NCI-H1930 (cell line): ENCODE measurements at places on chromosomes 11 and 22.

- no peak for DNase-seq
These were observed at the start of gene FCHSD2 for GRCh38 chr11:73142128-73142377. TSS of gene FCHSD2 (minus strand) at chr11:73142318. CDS start at chr11:73141877, 441 bp downstream.

DNA sequence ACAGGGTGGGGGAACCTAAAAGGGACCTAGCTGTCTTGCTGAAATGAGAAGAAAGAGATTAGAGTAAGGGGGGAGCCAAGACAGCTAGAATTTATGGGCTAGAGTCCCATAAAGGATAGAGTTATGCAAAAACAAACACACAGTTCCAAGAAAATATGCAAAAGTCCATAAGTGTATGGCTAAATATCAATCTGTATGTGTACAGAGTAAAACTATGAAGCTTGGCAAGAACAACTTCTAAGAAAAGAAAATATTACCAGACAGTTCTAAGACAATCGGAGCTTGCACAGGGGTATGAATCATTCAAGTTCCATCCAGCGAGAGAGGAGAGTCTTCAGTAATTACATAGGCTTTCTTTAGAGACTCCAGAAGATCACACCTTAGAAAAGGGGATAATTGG, 41.8 kb downstream of the GDPD4 start:
- no peak for DNase-seq

DNA sequence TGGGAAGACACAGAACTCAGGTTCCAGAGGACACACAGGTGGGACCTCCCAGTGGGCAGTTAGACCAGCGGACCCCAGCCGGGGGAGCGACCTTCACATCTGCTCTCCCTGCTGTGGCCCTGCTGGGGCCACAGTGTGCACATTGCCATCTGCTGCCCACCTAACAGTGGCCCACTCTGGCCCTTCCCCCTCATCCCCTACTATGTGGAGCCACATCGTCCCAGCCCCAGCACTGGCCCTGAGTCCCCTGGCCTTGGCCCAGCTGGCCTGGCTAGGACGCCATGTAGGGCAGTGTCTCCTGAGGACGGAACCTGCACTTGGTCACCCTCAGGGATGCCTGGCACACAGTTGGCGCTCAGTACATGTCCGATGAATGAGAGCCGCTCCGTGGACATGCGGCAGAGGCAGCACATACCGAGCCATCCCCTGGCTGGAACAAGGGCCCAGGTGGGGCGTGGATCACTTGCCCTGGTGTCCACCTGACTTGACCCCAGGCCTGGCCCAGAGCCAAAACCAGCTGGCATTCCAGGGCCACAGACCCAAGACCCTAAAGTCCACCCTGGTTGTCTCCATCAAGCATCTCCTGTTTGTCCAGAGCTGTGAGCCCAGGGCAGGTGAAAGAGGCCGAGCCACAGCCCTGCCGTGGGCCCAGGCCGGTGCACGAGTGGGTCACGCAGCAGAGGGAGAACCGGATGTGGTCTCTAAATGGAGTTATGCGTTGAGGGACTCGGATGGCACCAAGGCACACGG, 93.1 kb upstream of the FGF3 start:
- DNase-seq = no peak

DNA sequence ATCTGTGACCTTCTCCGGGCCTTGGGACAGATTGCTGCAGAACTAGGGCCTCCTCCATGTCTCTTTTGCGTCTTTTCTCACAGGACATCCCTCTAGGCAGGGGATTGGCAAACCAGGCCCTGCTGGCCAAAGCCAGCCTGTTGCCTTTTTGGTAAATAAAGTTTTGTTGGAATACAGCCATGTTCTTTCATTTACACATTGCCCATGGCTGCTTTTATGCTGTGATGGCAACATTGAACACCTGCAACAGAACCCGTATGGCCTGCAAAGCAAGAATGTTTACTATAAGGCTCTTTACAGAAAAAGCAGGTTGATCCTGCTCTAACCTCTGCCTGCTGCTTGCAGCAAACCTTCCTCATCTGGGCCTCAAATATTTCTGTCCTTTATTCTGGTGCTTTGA, 56.8 kb upstream of the B3GAT1 start:
- DNase-seq = no peak

- DNase-seq = no peak
These were observed 51.6 kb downstream of the MS4A13 start for GRCh38 chr11:60566776-60567175.

DNA sequence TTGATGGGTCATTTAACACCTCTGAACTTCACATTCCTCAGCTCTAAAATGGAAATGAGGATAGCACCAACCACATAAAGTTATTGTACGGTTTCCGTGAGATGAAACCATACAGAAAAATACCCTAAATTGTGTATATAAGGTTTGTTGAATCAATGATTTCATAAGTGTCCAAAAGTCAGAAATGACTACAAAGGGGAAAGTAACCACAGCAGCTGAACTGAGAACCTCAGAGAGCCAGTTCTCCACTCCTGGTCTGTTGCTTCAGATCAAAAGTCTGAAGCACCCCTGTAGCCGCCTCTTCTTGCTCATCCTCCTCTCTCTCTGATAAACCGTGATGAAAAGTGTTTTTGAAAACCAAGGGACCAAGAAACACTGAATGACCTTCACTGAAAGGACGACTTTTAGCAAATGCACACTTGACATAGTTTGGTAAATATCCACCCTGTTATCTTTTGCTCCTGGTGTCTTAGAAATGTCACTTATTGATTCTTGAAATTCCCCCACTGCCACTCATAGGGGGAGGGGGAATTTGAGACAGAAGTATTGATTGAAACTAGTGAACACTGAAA, 194.5 kb downstream of the NAV2 start:
- no peak for DNase-seq

DNA sequence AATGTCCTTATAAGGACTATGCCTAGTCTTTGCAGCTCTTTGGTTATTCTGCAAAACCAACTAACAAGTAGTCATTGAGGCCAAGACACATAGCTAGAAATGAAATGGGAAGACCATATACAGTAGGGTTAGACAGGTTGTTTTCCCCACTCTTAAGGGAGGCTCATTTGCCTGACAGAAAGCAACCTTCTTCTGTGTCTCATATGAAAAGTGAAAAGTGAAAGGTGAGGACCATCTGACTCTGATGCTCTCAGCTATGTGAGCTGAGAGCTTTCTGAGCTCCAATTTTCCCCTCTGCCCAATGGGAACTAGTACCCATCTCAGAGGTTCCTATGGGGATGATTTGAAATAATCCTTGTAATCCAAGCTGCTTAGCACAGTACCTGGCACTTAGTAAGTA, 142.0 kb upstream of the BDNF start:
- DNase-seq = no peak

- no peak for DNase-seq
These were observed 17.0 kb downstream of the CASP12 start for GRCh38 chr11:104881117-104881794.

GRCh38 chr22:40485813-40486667, 115.6 kb downstream of the SGSM3 start:
- no peak for DNase-seq

GRCh38 chr11:56089697-56090096, 3.4 kb upstream of the OR8I2 start:
- DNase-seq = no peak

DNA sequence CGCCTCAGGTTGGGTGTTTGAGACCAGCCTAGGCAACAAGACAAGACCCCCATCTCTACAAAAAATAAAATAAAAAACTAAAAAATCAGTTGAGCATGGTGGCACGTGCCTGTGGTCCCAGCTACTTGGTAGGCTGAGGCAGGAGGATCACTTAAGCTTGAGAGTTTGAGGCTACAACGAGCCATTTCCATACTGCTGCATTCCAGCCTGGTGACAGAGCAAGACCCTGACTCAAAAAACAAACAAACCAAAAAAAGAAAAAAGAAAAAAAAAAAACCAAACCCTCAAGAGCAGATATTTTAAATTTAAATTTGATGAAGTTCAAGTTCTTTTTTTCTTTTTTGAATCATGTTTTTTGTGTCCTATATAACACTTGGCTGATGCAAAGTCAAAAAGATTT, 7.2 kb upstream of the CCDC83 start:
- no peak for DNase-seq

DNA sequence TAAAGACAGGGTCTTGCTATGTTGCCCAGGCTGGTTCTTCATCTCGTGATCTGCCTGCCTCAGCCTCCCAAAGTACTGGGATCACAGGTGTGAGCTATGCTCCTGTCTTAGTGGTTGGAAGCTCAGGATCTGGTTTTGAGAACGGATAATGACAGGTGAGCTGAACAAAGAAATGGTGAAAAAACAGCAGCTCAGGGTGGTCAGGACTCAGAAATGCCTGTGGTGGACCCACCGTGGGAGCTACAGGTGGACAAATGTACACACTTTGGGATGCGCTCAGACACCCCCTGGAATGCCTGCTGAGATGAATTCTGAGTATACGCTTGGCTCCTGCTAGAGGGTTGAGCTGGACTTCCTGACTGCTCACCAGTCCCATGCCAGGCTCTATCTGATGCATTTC, 9.5 kb downstream of the RFPL1 start:
- no peak for DNase-seq

GRCh38 chr22:36027579-36027934, 1.1 kb downstream of the RBFOX2 start:
- DNase-seq = no peak

DNA sequence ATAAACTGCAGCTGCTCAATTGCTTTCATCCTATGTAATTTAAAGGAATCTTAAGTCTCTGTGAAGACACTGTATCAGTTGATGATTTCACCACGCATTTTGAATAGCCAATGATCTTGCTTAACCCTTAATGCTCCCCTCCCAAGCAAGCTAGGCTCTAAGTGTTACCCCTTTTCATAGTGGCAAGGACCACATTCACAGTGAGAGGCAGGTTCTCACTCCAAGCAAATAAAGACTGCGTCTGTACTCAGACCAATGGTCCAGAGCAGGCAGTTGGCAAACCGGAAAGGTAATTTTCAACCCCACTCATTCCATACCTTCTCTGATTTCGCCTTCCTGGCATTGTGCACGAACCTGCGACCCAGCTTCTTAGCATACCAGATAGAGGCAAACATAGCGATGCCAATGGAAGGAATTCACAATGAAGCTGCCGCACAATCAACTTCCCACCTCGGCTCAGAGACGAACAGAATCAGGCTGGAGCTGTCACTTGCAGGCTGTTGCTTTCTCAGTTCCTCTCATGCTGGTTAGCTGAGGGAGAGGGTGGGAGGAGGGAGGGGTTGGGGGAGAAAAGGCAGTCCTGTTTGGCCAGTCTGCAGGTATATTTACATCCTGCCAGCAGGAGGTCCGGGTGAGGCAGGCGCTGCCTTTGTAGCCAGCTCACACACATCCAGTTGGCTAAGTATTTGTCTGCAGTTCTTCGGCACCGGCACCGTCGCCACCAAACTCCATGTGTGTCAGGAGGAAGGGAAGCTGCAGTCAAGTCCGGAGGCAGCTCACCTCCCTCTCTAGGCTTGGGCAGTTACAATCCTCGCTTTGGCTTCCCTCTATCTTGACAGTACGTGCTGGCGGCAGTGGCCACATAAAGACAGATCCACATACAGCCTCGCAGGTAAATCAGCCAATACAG, 1151.2 kb upstream of the CCDC90B start:
- DNase-seq = no peak

- no peak for DNase-seq
These were observed 1.8 kb downstream of the ALKBH8 start for GRCh38 chr11:107563702-107564101.

DNA sequence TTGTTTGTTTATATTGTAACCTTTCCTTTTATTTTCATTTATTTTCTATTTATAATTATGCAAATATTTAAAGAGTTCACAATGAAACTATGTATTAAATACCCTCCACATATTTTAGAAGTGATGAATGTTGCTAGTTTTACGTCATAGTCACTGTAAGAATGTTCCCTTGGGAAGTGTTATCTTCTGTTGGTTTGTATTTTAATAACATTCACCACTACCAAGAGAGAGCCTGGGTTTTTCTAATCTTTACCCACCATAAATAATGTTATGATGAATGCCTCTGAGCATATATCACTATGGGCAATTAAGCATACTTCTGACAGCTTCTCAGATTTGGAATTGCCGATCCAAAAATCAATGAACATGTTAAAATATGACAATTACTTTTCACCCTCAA, 80.7 kb downstream of the GGT1 start:
- DNase-seq = no peak

GRCh38 chr11:65444314-65445051, 21.9 kb downstream of the NEAT1 start:
- no peak for DNase-seq

DNA sequence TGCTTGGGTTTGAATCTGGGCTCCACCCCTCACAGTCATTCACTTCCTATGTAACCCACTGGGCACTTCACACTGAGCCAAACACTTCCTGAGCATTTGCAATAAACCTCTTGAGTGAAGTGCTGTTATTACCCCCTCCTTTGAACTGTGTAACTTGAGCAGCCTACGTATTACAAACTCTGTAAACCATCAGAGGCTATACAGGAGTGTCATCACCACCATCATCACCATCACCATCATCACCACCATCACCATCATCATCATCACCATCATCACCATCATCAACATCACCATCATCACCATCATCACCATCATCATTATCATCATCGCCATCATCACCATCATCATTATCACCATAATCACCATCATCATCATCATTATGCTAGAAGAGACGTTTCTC, 18.4 kb downstream of the RTL6 start:
- DNase-seq = no peak

GRCh38 chr11:118213781-118214180, 11.0 kb downstream of the JAML start:
- DNase-seq = no peak

DNA sequence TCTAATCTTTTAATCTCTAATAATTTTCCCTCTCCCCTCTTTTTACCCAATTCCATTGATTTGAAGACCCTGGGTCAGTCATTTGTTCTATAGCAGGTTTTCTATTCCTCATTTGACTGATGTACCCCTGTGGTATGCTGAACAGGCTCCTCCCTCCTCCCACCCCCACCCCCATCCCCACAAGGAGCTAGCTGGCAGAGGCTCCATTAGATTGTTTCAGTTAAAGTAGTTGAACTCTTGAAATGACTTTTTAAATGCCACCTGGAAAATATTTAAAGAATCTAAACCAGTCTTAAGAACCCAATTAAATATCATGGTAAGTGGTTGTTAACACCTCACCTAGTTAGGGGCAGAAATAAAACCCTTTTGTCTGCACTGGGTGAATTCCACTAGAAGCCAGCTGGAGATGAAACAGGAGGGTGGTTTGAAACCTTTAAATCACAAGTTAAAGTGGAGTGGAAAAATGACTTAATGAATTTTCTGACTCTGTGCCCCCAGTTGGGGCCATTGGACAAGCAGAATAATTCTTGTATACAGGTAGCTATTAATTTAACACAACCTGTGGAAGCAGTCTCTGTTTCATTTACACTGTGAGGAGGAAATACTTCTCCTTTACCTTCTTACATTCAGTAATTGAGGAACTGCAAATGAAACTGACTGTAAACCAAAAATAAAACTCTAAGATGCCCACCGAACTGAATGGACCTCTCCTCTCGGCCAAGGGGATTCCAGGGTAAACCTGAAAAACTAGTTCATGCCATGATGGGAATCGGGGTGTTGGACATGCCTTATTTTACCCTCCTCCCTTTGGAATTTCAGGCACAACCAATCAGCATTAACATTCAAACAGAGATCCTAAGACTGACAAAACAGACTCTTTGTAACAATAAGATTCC, 30.7 kb downstream of the PRR5L start:
- no peak for DNase-seq
